B cell (primary cell): ENCODE measurements at places on chromosomes 3 and 15. TPM values are rescaled to one million over a fixed set of nuclear protein-coding genes. Genes with fewer than 3 reads are reported as not detected.

STRA6 gene
- not detected in 2 replicates for total RNA-seq

CCR3 gene
- total RNA-seq = not detected in 2 replicates

RBP2 gene
- not detected in 2 replicates for total RNA-seq

GHSR gene
- not detected in 2 replicates for total RNA-seq

ACAN gene
- not detected in 2 replicates for total RNA-seq

RPL14 gene
- 2,218 and 2,452 TPM in 2 replicates for total RNA-seq

TF gene
- 0.27 TPM in 2 replicates for total RNA-seq

DOCK3 gene
- 0.17 and 0.30 TPM in 2 replicates for total RNA-seq

PRICKLE2 gene
- total RNA-seq = 1.1 and 1.4 TPM in 2 replicates

DNA sequence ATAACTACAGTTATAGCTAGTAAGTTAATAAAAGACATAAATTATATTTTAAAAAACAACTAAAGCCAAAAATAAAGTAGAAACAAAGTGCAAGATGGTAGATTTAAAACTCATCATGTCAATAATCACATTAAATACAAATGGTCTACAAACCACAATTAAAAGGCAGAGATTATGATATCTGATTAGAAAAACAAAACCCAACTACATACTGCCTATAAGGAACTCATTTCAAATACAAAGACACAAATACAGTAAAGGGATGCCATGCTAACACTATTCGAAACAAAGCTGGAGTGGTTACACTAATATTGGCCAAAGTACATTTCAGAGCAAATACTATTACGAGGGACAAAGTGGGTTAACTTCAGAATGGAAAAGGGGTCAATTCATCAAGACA, 426.5 kb downstream of the SHQ1 start:
- no peak for DNase-seq

- no peak for DNase-seq
Observed at GRCh38 chr3:47954567-47954966, 61.6 kb downstream of the MAP4 start.

GRCh38 chr3:112770951-112771350, 75.7 kb downstream of the CD200R1L start:
- no peak for DNase-seq

DNA sequence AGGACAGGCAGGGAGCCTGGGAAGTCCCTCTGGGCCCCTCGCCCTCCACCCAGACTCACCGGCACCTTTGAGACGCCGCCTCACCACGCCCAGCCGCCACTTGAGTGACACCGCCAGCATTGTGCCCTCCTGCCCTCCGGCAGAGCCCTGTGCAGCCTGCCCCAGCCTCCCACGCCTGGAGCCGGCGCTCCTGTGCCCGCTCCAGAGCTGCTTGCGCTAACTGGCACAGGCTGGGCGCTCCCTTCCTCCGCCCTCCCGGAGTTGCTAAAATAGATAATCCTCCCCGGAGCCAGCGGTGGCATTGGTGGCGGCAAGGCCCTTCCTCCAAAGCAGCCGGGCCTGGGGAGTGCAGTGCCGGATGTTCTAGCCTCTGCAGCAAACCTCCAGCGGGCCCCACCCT, 15.7 kb upstream of the GRIP2 start:
- no peak for DNase-seq

DNA sequence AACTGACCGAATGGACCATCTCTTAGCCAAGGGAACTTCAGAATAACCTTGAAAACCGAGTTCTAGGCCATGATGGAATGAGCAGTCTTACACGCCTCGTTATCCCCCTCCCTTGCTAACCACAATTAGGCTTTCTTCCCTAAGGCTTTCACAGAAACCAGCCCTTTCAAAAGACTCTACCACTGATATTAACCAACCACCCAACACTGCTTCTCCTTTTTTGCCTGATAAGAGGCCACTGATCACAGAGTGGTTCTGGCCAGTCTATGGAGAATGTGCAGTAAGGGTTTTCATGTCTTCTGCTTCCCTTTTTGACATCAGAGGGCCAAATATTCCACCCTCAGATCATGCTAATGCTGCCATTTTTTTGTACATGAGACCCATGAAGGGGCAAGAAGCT, 59.3 kb downstream of the MCF2L2 start:
- DNase-seq = no peak

DNA sequence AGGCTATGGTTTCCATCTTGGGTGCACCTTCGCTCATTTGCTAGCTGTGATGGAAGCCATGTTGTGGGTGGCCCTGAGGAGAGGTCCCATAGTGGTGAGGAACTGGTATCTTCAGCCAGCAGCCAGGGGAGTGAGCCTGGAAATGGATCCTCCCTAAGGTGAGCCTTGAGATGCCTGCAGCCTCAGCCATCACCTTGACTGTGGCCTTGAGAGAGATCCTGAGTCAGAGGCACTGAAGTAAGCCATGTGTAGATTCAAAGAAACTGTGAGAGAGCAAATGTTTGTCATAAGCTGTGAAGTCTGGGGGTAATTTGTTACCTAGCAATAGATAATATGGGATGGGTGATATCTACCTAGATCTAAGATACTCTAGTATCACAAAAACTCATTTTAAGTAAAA, 105.3 kb downstream of the SNRK start:
- no peak for DNase-seq

DNA sequence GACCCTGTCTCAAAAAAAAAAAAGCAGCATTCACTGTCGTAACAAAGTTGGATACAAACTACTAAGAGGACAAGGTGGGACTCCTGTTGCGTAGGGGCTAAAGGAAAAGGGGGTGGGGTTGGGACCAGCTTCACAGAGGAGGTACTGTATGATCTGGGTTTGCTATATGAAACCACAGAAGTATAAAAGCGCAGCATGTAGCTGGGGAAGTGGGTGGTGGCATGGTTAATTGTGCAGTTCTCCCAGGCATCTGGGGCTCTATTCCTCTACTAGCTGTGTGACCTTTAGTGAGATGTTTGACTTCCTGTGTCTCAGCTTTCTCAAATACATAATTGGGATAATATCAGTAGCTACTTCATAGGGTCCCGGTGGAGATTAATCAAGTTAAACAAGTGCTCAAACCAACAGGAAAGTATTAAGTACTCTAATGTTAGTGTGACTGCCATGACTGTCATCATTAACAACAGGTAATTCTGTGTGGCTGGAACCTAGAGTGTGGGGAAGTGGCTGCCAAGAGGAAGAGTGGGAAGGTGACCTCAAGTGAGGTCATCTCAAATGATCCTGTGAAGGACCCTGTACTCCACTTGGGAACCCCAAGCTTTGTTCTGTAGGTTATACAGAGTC, 11.5 kb downstream of the PARP16 start:
- DNase-seq = no peak

DNA sequence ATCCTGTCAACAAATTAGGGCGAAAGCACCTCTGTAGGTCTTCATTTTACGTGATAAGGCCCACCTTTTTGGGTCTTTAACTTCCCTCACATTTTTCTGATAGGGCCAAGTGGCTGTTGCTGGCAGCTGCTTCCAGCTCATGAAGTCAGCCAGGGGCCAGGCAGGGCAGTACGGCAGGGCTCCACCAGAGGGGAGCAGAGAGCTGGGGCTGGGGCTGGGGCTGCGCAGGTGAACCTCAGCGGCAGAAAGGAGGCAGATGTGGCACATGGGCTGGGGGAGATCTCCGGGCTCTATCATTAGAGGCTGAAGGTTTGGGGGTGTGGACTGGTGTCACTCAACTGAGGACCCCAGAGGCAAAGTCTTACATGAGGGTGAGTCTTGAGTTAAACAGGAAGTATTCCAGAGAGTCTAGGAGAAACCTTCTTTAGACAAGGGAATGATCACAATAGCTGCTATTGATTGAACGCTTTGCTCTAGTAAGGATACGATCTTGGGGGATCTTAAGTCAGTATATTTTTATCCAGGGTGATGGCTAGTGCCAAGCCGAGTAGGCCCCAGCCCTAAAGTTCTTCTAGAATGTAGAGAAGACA, 62.8 kb upstream of the MEX3B start:
- DNase-seq = peak; percentile 65

GRCh38 chr3:107356706-107357105, 20.5 kb upstream of the CCDC54 start:
- no peak for DNase-seq

DNA sequence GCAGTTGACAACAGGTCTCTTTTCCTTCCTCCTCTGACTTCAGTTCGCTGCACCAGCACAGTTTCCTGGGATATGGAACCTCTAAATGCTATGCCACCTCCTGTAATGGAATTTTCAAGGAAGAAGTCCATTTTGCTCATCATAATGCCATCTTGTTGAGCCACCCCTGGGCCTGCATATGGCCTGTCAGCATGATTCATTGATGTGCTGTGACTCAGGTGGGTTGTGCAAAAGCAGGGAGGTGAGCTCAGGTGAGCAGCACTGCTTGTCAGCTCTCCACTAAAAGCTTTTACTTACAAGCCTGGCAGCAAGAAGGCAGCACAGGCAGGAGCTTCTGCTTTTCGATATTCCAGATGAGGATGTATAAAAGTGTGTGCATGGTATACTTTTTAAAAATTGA, 247.1 kb upstream of the LMCD1 start:
- no peak for DNase-seq

DNA sequence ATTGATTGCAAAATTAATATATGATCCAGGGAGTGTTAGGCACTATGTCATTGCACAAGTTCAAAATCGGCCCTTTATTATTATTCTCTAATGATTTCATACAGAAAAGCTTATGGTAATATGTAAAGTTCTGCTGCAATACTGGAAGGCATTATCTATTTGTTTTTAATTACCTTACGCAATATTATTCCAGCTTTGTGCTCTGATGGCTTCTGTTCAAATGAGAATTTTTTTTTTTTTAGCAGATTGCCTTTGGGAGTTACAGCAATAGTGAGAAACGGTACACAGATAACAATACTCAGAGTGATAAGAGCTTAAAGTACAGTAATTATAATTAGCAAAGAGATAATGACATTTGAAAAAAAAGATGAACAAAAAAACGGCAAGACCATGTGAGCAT, 602.2 kb upstream of the ALCAM start:
- no peak for DNase-seq

DNA sequence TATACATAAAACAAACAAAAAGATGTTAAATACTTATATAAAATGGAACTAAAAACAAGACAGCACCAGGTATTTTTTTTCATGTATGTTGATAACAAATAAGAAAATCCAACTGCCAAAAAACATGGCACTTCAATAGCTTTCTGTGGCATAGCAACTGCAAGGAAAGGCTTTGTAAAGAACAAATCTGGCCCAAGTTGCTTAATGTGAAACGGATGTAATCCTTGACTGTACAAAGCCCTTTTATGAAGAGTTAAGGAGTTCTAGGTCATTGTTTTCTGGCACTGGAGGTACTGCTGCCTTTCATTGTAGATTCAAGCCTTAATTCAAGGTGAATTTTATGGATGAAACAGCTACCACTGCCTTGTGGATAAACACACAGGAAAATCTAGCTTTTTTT, 68.8 kb upstream of the SLC12A8 start:
- DNase-seq = no peak

DNA sequence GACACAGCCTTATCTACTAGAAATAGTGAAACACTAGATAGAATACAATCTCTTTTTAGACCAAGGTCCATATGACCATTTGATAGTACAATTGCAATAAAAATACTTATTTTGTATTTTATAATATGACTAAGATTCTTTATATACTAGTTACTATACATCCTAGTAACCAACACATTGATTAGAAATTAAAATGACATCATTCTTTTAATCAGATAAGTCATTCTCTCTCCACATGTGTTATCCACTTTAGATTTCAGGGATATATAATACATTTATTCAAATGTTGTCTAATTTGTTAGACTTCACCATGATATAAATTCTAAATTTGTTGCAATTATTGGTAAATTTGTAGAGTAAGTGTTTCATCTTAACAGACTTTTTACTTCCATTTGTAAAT, 276.2 kb upstream of the DPH6 start:
- no peak for DNase-seq

GRCh38 chr3:142837526-142837925, 51.4 kb downstream of the PCOLCE2 start:
- no peak for DNase-seq

DNA sequence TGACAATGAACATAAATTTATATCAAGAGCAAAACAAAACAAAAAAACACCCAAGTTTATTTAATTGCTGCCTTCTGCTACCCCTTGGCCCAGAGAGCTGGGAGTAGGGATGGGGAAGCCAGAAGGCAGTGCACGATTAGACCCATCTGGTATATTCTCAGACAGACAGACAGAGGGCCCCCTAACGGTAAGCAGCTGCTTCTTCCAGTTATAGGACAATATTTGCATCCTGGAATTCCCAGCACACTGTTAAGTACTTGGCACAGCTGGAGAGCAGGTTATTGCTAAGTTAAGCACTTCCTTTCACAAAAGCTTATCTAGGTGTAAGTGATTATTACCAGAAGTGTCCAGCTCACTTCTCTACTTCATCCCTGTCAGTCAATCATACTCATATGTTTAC, 39.3 kb downstream of the C2CD4B start:
- DNase-seq = no peak

GRCh38 chr15:80929225-80929624, 60.4 kb downstream of the MESD start:
- no peak for DNase-seq

GRCh38 chr3:45572755-45573154, 21.8 kb upstream of the LIMD1 start:
- no peak for DNase-seq

DNA sequence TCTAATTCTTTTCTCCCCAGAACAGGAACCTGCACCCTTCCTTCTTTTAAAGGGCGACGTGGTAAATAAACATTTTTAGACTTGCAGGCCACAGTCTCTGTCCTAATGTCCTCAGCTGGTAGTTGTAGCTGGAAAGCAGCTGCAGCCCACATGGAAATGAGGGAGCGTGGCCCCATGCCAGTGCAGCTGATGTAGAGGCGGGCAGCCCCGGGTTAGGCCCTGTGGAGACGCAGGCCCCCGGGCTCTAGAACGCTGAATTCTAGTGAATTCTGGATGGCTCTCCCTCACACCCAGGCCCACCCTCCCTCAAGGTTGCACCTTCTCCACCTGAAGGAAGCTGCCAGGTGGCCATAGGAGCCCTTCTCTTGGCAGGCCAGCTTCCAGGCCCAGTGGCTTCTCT, 52.3 kb downstream of the PGPEP1L start:
- DNase-seq = no peak

GRCh38 chr3:108311797-108312196, 15.4 kb downstream of the HHLA2 start:
- peak; percentile 15 for DNase-seq

GRCh38 chr3:127071597-127072001, 88.7 kb downstream of the PLXNA1 start:
- no peak for DNase-seq

GRCh38 chr3:23440416-23441294, 237.5 kb downstream of the UBE2E2 start:
- DNase-seq = no peak

GRCh38 chr3:123159926-123160635, 41.7 kb upstream of the SEC22A start:
- DNase-seq = no peak
